ENCODE measurements at places on chromosomes 16 and 17.
A peak's percentile ranks its signal among the peaks of the same experiment; 100 is the strongest.

GRCh38 chr17:72928454-72929136, 163.9 kb downstream of the SLC39A11 start:
- DNase-seq = no peak

GRCh38 chr17:60920107-60920506, 242.5 kb downstream of the BCAS3 start:
- no peak for DNase-seq

DNA sequence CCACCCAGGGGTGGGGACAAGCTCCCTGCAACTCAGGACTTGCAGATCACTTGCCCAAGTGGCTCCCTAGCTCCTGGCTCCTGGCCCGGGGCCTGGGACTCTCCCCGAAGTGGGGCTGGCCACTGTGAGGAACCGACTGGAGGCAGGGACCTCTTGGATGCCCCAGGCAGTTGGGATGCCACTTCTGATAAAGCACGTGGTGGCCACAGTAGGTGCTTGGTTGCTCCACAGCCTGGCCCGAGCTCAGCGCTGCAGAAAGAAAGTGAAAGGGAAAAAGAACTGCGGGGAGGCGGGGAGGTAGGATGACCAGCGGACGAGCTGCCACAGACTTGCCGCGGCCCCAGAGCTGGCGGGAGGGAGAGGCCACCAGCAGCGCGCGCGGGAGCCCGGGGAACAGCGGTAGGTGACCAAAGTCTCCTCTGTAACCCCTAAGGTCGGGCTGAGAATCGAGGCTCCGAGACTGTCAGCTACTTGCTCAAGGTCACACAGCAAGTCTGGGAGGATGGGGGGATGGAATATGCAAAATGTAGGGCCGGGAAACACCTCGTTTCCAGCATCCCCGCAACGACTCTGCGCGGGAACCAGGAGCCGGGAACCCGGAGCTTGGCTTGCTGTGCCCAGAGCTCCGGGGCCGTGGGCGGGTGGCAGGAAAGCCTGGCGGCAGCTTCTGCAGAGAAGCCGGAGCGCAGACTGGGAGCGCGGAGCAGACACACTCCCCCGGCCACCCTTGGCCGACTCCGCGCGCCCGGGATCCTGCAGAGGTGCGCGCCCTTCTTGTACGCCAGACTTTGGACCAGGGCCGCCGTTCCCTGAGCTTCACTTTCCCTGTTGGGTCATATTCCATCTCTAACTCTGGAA, 1.9 kb downstream of the CIITA start:
- DNase-seq = peak; percentile 73

- DNase-seq = peak; percentile 57
These were observed 3.8 kb upstream of the CD7 start for GRCh38 chr17:82320956-82321927.

DNA sequence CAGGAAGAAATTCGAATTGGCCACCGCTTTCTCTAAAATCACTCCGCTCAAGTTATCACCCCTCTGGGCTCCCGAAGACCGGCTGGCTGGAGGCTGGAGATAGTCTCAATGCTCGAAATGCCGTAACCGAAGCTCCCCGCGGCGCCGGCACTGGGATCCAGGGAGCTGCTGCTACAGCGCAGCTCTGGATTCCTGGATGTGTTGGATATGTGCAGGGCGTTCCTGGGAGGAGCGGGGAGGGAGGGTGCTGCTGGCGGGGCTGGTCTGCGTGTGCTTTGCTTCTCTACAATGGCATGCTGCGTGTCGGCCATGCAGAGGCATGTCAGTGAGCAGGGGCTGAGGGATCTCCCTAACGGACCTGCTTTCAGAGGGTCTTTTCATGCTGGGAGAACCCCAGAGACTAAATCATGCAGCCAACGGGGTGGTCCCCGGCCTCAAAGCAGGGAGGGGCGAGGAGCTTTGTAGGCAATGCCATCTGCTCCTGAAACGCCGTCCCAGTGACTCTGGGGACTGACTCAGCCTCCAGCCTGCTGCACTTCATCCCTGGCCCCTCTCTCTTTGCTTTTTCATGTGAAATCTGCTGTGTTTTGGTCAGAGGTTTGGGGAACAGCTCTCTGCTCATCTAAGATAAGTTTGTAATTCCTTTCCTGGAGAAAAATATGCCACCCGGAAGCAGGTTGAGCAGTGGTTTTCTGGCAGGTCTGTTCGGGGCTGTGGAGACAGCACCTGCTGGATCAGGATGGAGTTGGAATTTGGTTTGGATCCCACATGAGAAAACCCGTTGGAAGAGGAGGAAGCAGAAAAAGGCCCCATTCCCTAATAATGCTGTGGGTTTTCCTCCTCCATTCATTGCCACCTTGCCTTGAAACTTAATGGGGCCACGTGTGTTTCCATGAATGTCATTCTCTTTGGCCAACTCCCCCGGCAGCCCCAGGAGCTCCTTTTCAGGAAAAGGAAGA, 311.4 kb downstream of the SEC14L1 start:
- peak; percentile 63 for DNase-seq

DNA sequence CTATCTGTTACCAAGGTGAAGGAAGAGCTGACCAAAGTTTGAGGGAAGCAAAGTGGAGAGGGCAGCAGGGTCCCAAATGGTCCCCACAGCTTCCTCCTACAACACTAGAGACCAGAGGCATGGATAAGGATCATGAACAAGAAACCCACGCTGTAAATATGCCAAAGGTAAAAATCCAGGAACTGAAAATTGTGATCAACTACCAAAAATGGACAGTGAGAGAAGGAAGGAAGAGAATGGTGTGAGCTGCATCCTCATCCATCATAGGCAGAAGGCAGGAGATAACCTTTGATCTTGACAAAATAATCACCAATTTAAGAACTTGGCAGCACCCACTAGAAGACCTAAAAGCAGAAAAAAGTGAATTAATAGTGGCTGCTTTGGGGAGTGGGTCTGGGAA, 66.2 kb downstream of the CYTH1 start:
- no peak for DNase-seq

- peak; percentile 38 for DNase-seq
These were observed 379.8 kb downstream of the UTP18 start for GRCh38 chr17:51640108-51640622.

GRCh38 chr17:81067391-81067811, 32.5 kb downstream of the BAIAP2 start:
- DNase-seq = peak; percentile 60

- no peak for DNase-seq
These were observed 37.5 kb upstream of the GSG1L start for GRCh38 chr16:28100810-28101532.

DNA sequence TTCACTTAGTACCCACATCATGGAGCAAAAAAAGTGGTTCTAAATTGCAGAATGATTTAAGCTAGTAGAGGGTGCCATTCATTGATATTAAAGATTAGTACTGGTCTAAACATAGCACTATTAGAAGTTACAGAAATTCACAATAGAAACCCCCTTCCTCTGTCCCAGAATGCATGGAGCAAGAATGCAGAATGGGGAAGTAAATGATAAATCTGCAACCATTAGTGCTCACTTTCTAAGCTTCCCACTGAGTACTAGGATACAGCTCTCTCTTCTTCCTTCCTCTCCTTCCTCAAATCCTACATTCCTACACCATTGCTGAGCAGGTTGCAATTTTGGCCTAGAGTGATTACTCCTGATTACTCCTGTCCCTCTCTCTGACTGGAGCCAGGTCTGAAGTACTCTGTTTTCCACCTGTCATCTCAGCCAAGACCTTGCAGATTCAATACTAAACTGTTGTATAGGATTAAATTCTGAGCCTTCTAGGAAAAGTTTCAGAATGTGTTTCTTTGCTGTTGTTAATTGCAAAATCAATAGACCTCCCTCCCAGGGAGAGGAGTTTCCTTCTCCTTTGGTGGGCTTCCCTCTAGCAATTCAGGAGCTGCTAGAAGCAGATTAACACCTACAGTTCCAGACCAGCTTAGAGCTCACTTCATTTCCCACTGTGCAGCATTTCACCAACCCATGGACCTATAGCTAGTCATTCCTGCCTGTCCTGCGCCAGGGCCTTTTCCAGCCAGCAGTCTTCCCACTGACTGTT, 165.5 kb upstream of the TBX2 start:
- DNase-seq = no peak

GRCh38 chr16:89246903-89247733, 29.6 kb downstream of the ZNF778 start:
- DNase-seq = peak; percentile 91

DNA sequence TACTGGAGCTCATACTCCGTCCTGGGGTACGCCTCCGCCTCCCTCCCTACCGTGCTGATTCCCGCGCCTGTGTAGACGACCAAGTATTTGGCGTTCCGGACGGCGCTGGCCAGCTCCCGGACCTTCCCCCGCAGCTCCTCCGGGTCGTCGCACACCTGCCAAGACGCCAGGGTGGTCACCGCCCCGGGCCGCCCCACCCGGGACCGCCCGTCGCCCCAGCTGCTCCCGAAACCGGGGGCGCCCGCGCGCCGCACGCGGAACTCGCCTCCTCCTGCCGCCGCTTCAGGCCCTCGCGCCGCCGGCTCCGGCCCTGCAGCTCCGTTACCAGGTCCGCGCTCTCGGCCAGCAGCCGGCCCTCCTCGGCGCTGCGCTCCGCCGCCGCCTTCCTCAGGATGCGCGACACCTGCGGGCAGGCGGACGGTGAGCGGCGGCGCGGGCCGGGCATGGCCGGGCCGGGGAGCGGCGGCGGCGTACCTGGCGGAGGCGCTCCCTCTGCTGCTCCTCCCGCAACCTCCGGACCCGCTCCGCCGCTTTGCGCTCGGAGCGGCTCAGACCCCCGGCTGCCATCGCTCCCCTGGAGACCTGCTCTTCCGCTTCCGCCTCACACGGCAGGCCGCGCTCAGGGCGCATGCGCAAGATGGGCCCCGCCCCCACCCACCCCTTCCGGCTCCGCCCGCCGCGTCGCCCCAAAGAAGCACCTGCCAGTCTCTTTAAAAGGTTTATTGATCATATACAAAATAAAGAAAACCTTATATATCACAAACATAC, at the start of gene SIRT7:
Gene SIRT7, minus strand, starts transcription at position 612 of the 768 bp plus-strand sequence. Its CDS starts 45 bp downstream, at position 567.
- DNase-seq = peak; percentile 91

GRCh38 chr17:36730095-36730808, 128.9 kb downstream of the MRM1 start:
- DNase-seq = no peak

- DNase-seq = no peak
These were observed 298.2 kb downstream of the HAPSTR1 start for GRCh38 chr16:9389543-9390207.

- DNase-seq = no peak
These were observed 14.9 kb upstream of the ARL6IP1 start for GRCh38 chr16:18816286-18816685.

- no peak for DNase-seq
These were observed 10.8 kb upstream of the ITGA3 start for GRCh38 chr17:50045154-50045553.

GRCh38 chr17:35289222-35289621, 46.4 kb downstream of the SLFN5 start:
- DNase-seq = no peak

DNA sequence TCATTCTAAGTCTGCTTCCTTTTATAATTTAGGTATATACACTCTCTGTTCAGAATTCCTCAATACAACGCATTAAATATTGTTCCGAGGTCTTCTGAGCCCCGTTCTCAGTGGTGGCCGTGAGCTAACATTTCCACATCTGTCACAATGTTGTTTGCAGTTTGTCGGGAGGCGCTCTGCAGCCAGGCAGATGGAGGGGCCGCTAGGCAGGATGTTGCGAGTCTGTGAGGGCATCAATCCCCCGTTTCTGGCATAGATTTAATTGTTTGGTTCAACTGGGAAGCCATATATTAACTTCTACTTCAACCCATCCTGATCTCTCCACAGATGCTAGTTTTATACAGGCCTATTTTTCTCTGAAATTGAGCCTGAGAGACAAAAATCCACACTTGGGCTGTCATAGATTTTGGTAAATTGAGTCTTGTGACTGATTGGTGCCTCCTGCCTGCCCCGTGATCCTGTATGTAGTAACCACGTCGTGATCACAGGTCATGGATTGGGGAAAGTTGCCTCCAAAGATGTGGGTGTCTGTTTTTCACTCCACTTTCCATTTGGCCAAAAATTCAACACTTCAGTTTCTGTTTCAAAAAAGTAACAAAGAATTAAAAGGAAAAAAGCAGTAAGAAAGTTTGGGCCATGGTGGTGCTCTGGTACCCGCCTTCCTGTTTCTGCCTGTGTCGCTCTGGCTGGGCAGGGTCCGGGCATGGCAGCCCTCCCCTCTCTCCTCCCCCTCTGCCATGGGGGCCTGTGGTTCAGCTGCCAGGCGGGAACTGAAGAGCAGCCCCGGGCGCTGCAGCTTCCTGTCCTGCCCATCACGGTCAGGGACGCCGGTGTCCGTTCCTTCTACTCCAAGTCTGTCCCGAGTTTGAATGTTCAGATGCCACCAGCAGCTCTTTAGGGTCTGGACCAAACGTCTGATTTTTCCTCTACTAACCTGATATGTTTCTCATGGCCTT, 41.5 kb downstream of the RPTOR start:
- peak; percentile 54 for DNase-seq

- DNase-seq = no peak
These were observed at the start of gene TBX2 for GRCh38 chr17:61399131-61400065. TSS of gene TBX2 (plus strand) at chr17:61399843. CDS start at chr17:61400177, 334 bp downstream.

DNA sequence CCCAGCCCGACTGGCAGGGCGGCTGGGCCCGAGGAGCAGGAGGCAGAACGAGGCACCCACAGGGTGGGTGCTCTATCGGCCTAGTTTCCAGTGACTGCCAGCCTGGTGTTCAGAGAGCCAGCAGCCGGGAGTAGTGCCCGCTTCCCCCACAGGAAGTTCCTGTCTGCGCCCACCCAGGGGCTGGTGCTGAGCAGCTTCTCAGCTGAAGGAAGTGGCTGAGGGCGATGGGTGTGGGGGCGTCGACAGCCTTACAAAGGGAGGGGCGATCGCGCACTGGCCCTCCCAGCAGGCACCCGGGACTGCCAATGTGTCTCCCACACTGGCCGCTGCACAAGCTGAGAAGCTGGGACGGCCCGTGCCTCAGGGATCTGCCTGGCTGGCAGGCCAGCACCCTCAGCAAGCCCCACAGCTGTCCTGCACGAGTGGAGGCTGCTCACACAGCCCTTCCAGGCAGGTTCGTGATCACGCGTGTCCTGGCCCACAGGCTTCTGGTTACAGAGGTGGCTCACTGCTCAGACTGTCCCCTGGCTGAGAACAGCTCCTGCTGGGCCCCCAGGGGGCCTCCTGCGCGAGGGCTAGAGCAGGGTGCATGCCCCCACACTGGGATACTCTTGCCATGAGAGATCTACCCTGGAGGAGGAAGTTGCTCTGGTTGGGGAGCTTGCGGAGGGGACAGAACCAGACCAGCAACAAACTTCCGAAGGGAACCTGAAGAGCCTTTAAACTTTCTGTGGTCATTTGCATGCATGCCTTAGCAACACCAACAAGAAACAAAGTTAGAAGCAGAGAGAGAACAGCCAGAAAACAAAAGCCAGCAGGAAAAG, 2.5 kb downstream of the RNF166 start:
- peak; percentile 95 for DNase-seq

DNA sequence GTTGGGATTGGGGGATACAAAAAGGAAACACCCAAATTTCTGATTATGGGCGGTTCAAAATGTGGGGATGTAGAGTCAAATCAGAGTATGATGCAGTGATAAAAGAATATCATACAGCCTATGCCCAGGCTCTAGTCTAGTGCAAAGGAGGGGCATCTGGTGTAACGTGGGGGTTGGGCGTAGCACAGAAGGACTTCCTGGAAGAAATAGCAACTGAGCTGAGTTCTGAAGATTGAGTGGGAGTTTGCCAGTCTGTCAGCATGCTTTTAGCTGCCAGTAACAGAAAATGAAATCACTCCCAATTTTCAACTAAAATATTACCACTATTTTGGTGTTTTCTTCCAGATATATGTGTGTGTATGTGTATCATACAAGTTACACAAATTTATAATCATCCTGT, 196.9 kb downstream of the SPECC1 start:
- DNase-seq = peak; percentile 76

- DNase-seq = no peak
These were observed 170.7 kb downstream of the NTN1 start for GRCh38 chr17:9192010-9192409.
